ENCODE measurements at places on chromosomes 7 and 10. TPM values are rescaled to one million over a fixed set of nuclear protein-coding genes. Genes with fewer than 3 reads are reported as not detected.

DNA sequence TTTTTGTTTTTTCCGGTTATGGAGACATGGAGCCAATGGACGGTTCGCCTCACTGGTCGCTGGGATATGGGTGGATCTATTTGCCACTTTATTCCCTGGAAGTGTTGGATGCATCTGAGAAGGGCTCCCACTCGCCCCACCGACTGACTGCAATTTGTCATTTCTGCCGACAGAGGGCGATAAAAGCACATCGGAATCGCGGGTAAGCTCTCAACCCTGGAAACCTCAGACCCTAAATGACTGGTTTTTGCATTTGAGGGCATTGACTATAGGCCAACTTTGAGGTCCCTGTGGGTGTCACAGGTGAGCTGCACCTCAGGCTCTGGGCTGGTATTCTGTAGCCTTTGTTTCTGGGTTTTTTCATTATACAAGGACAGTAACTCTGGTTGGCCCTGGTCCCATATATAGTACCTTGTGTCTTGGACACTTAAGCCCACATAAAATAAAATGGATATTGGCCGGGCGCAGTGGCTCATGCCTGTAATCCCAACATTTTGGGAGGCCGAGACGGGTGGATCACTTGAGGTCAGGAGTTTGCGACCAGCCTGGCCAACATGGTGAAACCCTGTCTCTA lies 11.9 kb upstream of the OPALIN start:
- peak; percentile 39 for DNase-seq

DNA sequence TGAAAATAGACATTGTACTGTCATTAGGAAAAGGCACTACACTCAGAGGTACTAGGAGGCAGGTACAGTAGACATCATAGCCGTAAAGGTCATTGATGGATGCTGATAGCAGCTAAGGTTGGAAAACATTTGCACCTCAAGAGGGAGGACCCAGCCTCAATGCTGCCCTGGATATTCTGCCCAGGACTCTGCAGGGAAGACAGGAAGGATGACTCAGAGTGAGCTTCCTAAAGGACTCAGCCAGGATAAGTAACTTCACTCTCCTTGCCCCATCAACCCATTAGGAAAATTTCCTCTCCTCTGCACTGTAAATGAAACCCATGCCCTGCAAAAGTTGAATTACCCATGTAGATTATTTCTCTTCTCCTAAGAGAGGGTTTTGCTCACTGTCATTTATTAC lies 617.9 kb upstream of the MKI67 start:
- DNase-seq: no peak

- no peak for DNase-seq
These were observed 65.5 kb downstream of the FAM53B start for GRCh38 chr10:124678557-124679240.

DNA sequence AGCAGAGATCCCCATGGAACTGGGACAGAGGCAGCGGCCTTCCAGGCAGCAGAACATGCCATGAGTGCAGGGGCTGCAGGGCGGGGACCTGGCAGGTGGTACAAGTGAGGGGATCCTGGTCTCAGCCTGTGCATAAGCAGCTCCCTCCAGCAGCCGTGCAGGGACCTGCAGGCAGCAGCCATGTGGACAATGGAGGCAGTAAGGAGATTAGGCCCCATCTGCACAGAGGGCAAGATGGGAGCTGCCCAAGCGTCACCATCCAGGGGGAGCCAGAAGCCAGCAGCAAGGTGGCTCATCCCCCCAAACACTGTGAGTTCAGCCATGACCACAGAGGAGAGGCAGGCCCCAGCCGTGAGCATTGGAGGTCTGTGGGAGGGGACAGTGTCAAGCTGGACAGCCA lies 3.1 kb downstream of the DDC start:
- DNase-seq: no peak

DNA sequence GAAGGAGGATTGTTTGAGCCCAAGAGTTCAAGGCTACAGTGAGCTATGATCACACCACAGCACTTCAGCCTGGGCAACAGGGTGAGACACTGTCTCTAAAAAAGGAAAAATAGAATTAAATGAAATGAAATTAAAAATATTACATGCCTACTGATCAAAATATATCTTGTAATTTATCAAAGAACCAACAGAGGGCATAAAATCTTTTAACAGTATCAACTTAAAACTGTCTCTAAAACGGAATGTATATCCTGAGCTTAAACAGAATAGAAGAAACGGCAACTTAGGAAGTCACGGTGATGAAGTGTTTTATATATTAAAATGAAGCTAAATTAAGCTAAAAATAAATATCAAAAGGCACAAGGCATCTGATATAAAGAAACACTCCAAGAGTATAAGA lies 78.8 kb downstream of the MTPAP start:
- peak; percentile 1 for DNase-seq

DNA sequence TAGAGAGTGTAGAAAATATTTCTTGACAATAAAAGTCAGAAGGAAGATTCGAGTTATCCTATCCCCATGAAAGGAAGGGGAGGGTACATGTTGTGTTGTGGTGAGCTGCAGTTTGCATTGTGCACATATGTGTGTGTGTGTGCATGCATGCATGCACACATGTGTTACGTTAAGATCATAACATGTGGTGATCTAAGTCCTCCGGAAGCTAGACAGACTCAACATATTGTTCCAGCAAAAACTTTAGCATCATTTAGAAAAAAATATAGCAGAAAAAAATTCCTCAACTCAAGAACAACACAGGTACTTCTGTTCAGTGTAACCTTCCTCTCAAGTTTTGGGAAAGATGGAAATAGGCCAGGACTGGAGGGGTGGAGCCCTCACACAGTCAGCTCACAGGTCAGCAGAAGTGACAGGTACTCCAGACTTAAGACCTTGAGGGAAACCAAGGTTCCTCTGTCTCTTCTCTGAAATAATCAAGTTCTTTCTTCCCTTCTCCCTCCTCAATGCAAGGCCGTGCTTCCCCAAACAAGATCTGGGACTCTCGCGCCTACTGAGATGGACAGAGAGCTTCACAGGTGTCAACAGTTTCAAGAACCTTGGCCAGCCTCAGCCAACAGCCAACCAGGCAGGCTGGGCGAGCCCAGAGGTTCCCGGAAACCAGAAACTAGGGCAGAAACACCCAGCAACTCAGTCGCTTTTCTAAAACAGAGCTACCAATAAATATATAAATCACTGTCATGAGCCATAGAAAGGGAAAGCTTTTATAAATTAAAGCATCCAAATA lies 205.2 kb downstream of the FAM107B start:
- DNase-seq: no peak

- no peak for DNase-seq
These were observed 131.5 kb upstream of the LYZL1 start for GRCh38 chr10:29157321-29157720.

GRCh38 chr10:29734640-29734961 lies 99.8 kb upstream of the SVIL start:
- no peak for DNase-seq

DNA sequence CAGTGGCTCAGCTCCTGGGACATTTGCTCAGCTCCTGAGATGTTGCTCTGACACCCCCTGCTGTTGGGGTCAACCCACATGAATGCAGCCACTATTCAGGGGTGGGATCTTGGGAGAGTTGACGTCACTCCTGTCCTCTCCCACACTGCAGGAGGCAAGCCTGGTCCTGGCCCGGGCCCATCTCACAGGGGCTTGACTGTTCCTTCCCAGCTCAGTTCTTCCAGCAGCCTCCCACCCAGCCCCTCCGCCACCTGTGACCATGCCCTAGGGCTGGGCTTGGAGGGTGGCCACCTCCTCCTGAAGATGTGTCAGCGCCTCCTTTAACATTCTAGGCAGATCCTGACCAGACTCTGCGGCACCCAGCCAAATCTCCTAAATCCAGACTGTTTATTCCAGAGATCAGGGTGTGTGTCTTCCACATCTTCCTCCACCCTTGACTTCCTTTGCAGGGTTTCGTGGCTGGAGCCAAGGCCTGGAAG lies 19.1 kb upstream of the OPALIN start:
- peak; percentile 21 for DNase-seq

- DNase-seq: no peak
These were observed 630.0 kb upstream of the GRM3 start for GRCh38 chr7:86013662-86014061.

DNA sequence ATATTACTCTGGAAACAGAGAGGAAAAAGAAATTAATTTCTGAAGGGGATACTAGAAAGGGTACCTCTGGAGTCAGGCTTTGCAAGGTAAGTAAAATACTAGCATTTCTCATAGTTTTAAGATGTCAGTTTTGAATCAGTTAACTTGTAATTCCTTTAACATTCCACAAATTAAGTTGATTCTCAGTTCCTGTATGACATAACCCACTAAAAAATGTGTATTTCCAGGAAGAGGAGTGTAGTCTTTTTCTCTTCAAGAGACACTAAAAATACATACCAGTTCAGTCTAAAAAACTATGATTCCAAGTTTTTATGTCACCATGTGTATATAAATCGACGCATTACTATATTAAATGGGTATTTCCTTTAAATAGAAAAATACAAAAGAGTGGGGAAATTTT lies 113.2 kb downstream of the CDK6 start:
- DNase-seq: peak; percentile 55

GRCh38 chr10:32039734-32040133 lies 16.5 kb downstream of the KIF5B start:
- DNase-seq: no peak

DNA sequence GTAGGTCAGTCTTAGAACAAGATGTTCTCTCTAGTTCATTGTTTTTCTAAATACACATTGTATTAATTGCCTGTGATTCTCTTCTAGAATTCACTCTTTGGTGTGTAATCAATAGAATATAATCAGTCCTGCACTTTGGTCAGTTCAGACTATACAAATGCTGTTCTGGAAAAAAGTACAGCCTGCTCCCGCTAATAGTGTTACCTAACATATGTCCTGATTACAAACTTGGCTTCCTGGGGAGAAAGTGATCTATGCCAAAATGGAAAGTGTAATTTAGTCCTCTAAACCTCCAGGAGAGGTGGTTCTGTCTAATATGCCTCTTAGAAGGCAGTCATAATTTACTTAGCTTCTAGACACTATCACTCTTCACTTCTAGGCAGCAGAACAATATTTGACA lies 215.5 kb downstream of the SEMA3D start:
- no peak for DNase-seq

DNA sequence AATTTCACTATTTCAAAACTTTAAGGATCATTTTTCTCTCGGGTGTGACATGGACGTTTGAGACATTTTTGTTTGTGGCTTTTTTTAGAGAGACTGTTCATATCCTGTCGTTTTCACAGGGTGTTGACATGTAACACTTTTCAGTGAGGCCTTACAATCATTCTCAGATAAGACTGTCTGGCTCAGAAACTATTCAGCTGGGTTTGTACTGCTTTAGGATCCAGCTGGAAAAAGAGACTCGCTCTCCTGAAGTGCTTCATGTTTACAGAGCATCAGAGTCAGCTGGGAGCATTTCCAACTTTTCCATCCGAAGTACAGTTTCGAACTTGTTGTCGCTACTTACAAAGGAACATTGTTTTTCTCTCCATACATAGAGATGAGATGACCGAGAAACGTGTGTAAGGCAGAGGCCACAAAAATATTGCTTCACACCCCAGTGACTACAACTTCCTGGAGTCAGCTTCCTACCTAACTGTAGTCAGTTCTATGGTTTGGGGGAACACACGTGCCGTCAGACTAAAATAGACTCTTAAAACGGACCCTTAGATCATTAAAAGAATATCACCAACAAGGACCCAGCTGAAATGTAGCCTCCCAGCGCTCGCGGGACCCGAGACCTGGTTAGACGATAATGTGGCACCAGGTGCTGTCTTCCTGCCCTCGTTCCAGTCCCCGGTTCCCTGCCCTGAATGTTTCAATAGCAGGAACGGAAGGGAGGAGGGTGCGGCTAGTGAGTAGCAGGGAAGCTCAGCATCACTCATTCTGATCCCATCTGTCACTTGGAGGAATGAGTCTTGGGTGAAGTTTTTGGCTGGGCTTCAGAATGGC lies 78.0 kb downstream of the MKI67 start:
- no peak for DNase-seq

DNA sequence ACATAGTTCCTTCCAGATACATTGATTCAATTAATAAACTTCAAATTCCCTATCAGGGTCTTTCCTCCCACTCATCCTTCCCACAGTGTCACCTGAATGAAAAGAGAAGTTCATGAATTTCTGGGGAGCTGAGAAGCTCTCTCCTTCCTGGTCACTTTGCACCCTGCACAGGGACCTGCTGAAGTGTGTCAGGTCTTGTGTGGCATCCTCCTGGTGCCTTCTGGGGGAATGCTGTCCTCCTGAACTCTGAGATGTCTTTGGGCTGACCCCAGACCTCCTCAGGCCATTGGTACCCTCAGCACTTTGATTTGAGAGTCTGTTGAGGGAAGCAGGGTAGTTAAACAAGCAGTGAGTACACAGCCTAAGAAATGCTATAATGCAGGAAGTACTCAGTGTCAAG lies 39.5 kb upstream of the ITGA8 start:
- no peak for DNase-seq

DNA sequence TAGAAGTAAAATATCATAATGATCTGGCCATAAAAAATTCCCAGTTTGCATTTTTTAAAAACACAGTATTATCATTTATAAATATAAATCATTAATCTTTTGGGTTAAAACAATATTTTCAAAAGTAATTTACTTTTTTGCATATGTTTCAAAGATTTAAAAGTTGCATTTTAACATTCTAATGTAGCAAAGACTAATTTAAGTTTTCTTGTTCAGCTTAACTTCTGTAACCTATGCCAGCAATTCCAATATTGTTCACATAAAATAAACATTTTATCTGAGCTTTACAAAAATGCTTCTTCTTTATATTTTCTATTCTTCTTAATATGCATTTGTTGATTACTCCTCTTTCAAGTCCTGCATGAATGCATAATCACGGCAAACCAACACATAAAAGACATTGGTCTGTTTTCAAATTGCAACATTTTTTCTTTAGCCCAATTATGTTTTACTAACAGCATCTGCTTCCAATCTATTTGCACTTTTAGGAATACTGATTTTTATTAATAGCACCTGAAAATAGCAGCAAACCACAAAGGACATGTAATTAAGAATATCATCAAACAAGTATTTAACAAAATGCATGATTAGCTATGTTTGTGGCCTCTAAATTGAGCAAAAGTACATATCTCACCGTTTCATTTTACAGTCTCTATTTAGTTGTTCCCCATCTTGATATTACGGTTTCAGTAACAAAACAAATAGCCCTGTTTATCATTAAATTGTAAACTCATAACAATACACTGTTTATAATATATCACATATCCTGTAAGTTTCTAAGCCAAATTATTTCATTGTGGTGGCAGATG lies 286.9 kb upstream of the NFE2L3 start:
- DNase-seq: no peak

DNA sequence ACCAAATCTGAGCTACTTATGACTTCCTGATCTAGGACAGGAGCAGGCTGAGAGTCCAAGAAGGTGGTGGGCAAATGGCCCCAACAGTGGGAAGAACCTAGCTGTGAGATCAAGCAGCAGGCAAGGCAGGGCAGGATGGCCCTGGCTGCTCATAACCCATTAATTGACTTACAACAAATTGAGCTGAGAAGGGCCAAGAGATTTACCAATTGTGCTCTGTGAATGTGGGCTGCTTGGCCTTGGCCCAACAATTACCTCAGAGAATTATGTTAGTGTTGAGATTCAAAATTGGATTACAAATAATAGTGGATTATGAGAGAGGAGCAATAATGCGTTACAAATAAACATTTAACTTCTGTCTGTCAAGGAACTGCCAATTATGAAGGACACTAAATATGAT lies 956.5 kb downstream of the KCNMA1 start:
- no peak for DNase-seq

The NXPH1 gene
- not detected for total RNA-seq

The NUTM2B gene
- 0.32 TPM for total RNA-seq

Measured in M059J (cell line).